GM23338 (cell line): ENCODE measurements at places on chromosomes 16 and 17. TPM values are rescaled to one million over a fixed set of nuclear protein-coding genes. Genes with fewer than 3 reads are reported as not detected.

- peaks cover 29% of the 10 kb centered on the region for H3K4me1 ChIP-seq
- H3K36me3 ChIP-seq, result no peaks in the 10 kb centered on the region
- H3K27ac ChIP-seq, result no peak overlapping the region
- DNase-seq, result no peak
- H3K4me3 ChIP-seq, result no peak overlapping the region
Measured at GRCh38 chr17:41103896-41104295, 1.3 kb upstream of the KRTAP4-9 start.

DNA sequence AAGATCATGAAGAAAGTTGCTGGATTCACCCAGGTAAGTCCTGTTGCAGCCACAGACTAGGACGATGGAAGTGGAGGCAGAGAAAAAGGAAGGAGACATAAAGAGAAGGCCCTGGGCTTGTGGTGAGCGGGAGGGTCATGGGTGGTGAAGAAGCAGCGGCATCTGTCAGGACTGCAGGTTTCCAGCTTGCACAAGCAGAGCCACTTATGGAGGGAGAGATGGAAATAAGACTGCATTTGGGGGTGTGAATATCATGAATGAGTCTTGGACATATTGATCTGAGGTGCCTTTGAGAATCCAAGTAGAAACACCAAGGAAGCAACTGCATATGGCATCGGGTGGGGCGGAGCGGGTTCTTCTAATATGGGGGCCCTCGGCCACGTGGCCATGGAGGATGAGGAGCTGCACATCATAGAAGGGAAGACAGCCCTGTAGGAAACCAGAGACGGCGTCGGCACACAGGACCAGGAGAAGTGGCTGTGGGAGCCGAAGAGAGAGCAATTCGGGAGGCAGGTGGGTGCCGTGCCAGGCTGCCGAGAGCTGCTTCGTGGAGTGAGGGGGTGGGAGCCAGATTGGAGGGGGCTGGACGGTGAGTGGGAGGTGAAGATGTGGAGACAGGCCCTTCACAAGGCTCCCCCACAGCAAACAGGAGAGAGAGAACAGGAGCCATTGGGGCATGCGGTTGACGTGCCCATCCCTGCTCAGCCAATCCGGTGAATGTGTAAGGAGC is 243.5 kb downstream of the GSG1L start:
- H3K27me3 ChIP-seq, result no peaks in the 10 kb centered on the region
- DNase-seq, result no peak
- no peaks in the 10 kb centered on the region for H3K4me1 ChIP-seq
- H3K36me3 ChIP-seq, result no peaks in the 10 kb centered on the region
- H3K27ac ChIP-seq, result no peak overlapping the region

The SMIM36 gene
- not detected in 2 replicates for total RNA-seq

DNA sequence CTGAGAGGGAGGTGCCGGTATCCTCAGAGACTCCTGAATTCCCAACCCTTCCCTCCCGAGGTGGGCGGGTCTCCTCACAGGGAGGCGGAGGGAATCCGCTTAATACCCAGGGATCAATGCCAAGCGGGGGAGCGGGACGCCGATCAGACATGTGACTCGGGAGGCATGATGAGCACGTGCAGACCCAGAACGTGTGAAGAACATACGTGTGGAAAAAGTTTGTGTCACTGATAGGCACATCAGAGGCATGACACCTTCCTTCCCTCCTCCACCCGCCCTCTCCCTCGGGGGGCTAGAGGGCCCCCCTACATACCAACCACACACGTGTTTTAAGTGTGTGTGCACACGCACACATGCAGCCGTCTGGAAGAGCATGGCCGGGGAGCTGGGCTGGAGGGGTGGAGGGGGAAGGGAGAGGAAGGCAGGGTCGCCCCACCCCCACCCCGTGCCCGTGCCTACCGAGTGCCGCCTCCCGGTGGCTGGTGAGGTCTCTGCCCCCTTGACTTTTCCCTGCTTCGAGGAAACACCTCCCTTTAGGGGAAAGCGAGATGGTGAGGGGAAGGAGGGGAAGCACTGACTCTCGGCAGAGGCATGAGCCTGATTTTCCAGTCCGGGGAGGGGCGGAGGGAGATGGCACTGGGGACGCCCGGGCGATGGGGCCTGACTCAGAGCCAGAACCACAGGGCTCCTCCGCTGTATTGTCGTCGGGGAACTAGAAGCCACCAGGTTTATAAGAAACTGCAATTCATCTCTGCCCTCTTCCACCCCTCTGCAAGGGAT is 12.1 kb upstream of the TBX21 start:
- no peaks in the 10 kb centered on the region for H3K36me3 ChIP-seq
- peak; percentile 81 for DNase-seq

GRCh38 chr16:69435977-69436820 is 11.8 kb downstream of the CYB5B start:
- no peaks in the 10 kb centered on the region for H3K4me1 ChIP-seq
- no peak overlapping the region for H3K4me3 ChIP-seq
- H3K27me3 ChIP-seq, result no peaks in the 10 kb centered on the region
- peaks cover 12% of the 10 kb centered on the region; the same call in 1 of the 2 replicates for H3K36me3 ChIP-seq
- no peak overlapping the region for H3K27ac ChIP-seq

DNA sequence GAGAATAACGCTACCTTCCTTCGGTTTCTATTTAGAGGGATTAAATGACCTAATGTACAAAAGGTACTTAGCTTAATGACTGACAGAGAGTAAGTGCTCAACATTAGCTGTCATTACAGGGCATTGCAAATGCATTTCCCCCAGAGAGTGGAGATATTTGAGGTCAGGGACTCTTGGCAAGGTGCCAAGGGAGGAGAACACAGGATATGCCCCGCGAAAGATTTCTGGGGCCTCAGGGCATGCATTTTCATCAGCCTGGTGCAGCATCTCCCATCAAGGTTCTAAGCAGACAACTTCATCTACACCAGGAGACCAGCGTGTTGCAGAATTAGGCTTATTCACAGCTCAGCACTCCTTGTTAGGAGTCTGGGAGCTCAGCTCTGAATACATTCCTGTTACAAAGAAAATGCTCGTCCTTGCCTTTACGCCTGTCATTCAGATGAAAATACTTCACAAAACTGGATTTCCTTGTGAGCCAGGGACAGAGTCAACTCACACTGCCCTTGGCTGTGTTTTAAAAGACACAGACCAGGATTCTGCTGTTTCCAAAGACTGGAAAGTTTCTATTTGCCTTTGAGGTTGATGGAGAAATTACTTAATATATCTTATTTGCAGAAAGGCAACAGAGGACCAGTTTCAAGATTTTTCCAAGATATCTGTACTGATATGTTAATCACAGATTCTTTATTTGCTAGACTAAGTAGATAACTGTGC is 108.2 kb downstream of the VAT1L start:
- no peak overlapping the region for H3K4me3 ChIP-seq
- H3K4me1 ChIP-seq, result peaks cover 12% of the 10 kb centered on the region
- DNase-seq, result no peak
- H3K27ac ChIP-seq, result no peak overlapping the region
- no peaks in the 10 kb centered on the region for H3K27me3 ChIP-seq
- H3K36me3 ChIP-seq, result no peaks in the 10 kb centered on the region

GRCh38 chr16:88465387-88465983 is 12.4 kb downstream of the ZFPM1 start:
- H3K4me1 ChIP-seq, result peaks cover 21% of the 10 kb centered on the region
- DNase-seq, result no peak
- no peaks in the 10 kb centered on the region for H3K27me3 ChIP-seq
- no peak overlapping the region for H3K27ac ChIP-seq
- no peak overlapping the region for H3K4me3 ChIP-seq

The AATK gene
- total RNA-seq, result 2.3 and 5.0 TPM in 2 replicates

DNA sequence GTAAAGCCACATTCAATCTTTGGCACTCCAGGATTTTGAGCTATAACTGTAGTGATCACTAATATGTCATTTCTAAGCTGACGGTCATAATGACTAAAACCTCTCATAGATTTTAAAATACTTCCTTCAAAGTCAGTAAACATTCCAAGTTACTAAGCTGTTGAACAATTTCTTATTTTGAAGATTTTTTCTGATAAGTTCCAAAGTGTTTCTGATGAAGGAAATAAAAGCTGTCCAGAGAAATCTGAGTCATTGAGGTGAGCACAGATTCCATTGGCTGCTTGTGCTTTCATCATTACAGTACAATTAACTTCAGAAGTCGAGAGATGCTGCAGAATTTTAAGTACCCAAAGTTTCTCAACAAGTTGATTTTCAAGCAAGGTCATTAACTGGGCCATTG is 23.9 kb downstream of the NLRC5 start:
- H3K4me3 ChIP-seq, result no peak overlapping the region
- H3K27me3 ChIP-seq, result no peaks in the 10 kb centered on the region
- DNase-seq, result no peak
- H3K4me1 ChIP-seq, result peaks cover 5% of the 10 kb centered on the region; the same call in 1 of the 2 replicates

DNA sequence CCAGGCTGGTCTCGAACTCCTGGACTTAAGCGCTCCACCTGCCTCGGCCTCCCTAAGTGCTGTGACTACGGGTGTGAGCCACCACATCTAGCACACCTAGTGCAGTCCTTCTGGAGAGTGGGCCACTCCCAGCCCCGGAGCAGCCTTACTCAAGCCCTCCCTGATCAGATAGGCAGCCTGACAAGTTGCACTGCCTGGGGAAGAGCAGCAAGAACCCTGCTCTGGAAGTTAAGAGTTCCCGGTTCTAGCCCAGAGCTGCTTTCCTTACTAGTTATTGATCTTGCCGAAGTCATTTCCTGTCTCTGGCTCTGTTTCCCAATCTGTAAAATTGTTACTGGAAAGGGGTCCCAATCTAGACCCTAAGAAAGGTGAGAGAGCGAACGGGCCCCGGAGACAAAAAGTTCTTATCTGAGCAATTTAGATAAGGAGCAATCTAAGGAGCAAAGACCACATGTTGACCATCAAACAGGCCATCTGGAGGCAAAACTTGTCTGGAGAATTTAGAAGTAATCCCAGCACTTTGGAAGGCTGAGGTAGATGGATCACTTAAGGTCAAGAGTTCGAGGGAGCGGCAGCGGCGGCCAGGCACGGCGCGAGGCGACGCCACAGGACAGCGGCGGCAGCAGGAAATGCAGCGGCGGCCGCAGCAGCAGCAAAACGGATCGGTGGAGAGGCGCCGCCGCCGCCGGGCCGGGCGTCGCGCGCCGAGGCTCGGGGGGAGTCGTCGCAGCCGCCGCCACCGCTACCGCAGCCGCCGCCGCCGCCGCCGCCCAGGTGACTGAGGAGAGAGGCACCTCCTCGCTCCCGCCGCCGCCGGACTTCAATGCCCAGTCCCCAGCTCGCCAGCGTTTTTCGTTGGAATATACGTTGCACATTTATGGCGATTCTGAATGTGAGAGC is 4.3 kb upstream of the NAGLU start:
- H3K27ac ChIP-seq, result no peak overlapping the region
- H3K27me3 ChIP-seq, result peaks cover 32% of the 10 kb centered on the region
- no peaks in the 10 kb centered on the region for H3K36me3 ChIP-seq
- H3K4me1 ChIP-seq, result peaks cover 10% of the 10 kb centered on the region
- H3K4me3 ChIP-seq, result peak overlapping the region; percentile 55

DNA sequence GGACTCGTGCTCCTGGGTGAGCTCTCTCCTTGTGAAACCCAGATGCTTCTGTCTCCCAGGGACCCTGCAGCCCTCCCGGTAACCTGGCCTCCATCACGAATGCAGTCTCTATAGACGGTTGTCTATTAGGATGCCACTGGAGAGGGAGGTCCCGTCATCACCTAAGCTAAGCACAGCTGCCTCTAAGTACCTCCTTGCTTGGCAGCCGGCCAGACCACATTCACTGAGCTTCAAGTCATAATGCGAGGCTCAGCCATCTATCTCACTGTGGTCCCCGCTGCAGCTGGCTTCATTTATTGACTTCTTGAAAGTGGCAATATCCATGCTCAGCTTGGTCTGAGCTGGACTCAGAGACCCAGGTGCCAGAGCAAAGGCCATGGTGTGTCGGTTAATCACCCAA is 74.5 kb upstream of the HSBP1 start:
- no peaks in the 10 kb centered on the region for H3K27me3 ChIP-seq
- no peaks in the 10 kb centered on the region for H3K4me1 ChIP-seq
- no peak overlapping the region for H3K4me3 ChIP-seq

- no peak overlapping the region for H3K27ac ChIP-seq
- H3K4me3 ChIP-seq, result peak overlapping the region; percentile 64
Measured at GRCh38 chr17:39027455-39028035, 60.3 kb upstream of the FBXO47 start.

- H3K4me1 ChIP-seq, result peaks cover 17% of the 10 kb centered on the region; the same call in 1 of the 2 replicates
- peak within 1 kb of the TSS; percentile 91 for H3K27ac ChIP-seq
- H3K36me3 ChIP-seq, result peaks cover 39% of the 10 kb centered on the region
Measured at GRCh38 chr17:7314719-7315569, at the start of gene GPS2. Gene GPS2 (minus strand): TSS chr17:7315360. CDS start chr17:7315052, 308 bp downstream.

- H3K27me3 ChIP-seq, result no peaks in the 10 kb centered on the region
- H3K4me3 ChIP-seq, result no peak overlapping the region
- H3K4me1 ChIP-seq, result peaks cover 3% of the 10 kb centered on the region; the same call in 1 of the 2 replicates
- no peak for DNase-seq
- H3K27ac ChIP-seq, result no peak overlapping the region
- no peaks in the 10 kb centered on the region for H3K36me3 ChIP-seq
Measured at GRCh38 chr16:10897134-10897533, 20.1 kb downstream of the CIITA start.
